ENCODE measurements at places on chromosomes 6 and 20. TPM values are rescaled to one million over a fixed set of nuclear protein-coding genes. Genes with fewer than 3 reads are reported as not detected.

The PDE10A gene
- total RNA-seq, result 9.2 TPM

The AKAP12 gene
- total RNA-seq, result 90.2 TPM

The CFB gene
- 2.2 TPM for total RNA-seq

The WFDC12 gene
- 1.1 TPM for total RNA-seq

The LPIN3 gene
- 15.3 TPM for total RNA-seq

The PGM3 gene
- 57.5 TPM for total RNA-seq

The MYCT1 gene
- total RNA-seq, result 16.3 TPM

The SPAG4 gene
- not detected for total RNA-seq

The EYA2 gene
- 0.59 TPM for total RNA-seq

The EDN3 gene
- total RNA-seq, result 12.4 TPM

The OTOR gene
- not detected for total RNA-seq

The OOEP gene
- not detected for total RNA-seq

The KHDRBS2 gene
- 0.30 TPM for total RNA-seq

The RARS2 gene
- total RNA-seq, result 48.5 TPM

The OLIG3 gene
- total RNA-seq, result not detected

The KCNK15 gene
- 0.59 TPM for total RNA-seq

The ARG1 gene
- total RNA-seq, result 23.9 TPM

The TOX2 gene
- 0.89 TPM for total RNA-seq

The SLC17A2 gene
- not detected for total RNA-seq

The MTRF1L gene
- 15.9 TPM for total RNA-seq

The MYB gene
- total RNA-seq, result 7.8 TPM

The ABRACL gene
- total RNA-seq, result 26.1 TPM

The TREM1 gene
- total RNA-seq, result 1.6 TPM

The MEP1A gene
- not detected for total RNA-seq

The ABHD16B gene
- total RNA-seq, result not detected

The PLA2G7 gene
- total RNA-seq, result 2.0 TPM

The ARMC2 gene
- 5.2 TPM for total RNA-seq

The GPR63 gene
- 1.5 TPM for total RNA-seq

The HINT3 gene
- total RNA-seq, result 23.4 TPM

The GFOD1 gene
- 14.5 TPM for total RNA-seq

The SEL1L2 gene
- not detected for total RNA-seq

The CHD6 gene
- total RNA-seq, result 43.5 TPM

The LGSN gene
- not detected for total RNA-seq

The SASH1 gene
- 106 TPM for total RNA-seq

The SLC17A1 gene
- total RNA-seq, result not detected

The CST4 gene
- not detected for total RNA-seq

The PERP gene
- 162 TPM for total RNA-seq

The EDN1 gene
- 6.3 TPM for total RNA-seq

The FAM209A gene
- total RNA-seq, result not detected

The LYRM4 gene
- total RNA-seq, result 12.8 TPM

The KCNB1 gene
- 2.4 TPM for total RNA-seq

The PPP1R16B gene
- 1.9 TPM for total RNA-seq

The PRDM13 gene
- not detected for total RNA-seq

The CFAP61 gene
- total RNA-seq, result 0.20 TPM

The DCDC2 gene
- 1.2 TPM for total RNA-seq

The TBXT gene
- total RNA-seq, result not detected

All from skin of body (tissue), 3 donors.